NT2/D1 (cell line): ENCODE measurements at places on chromosomes 5 and 9.

DNA sequence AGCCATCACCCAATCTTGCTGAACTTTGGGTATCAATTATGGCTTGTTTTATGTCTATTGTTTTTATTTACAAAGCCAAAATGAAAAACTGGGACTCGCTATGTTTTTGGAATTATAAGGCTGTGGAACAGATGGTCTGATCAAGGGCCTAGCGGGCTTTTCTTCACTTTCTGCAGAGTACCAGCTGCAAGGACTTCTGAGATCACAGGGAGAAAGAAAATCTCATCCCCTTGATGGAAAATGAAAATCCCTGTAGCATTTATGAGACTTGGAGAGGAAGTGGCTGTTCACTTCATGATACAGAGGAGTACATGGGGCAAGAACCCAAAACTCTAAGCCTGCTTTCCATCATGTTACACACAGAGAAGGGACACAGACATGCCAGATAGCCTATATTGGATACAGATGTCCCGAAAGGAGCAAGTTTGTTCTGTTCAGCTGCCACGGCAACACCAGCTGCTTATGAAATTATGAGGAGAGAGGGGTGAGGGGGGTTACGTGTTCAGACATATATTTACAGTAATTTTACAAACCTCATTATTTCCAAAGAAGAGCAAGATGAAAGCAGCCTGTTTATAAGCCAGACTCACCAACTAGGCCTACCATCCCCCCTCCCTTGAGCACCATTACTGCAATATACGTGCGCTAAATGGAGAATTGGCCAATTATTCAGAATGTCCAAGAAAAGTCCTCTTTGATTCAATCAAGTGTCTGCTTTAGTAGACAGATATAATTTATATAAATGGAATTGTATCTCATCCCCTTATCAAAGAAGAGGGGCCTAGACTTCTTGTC is 220.0 kb downstream of the MARCHF11 start:
- DNase-seq, result no peak

GRCh38 chr9:14205463-14205862 is 108.5 kb downstream of the NFIB start:
- DNase-seq, result no peak

DNA sequence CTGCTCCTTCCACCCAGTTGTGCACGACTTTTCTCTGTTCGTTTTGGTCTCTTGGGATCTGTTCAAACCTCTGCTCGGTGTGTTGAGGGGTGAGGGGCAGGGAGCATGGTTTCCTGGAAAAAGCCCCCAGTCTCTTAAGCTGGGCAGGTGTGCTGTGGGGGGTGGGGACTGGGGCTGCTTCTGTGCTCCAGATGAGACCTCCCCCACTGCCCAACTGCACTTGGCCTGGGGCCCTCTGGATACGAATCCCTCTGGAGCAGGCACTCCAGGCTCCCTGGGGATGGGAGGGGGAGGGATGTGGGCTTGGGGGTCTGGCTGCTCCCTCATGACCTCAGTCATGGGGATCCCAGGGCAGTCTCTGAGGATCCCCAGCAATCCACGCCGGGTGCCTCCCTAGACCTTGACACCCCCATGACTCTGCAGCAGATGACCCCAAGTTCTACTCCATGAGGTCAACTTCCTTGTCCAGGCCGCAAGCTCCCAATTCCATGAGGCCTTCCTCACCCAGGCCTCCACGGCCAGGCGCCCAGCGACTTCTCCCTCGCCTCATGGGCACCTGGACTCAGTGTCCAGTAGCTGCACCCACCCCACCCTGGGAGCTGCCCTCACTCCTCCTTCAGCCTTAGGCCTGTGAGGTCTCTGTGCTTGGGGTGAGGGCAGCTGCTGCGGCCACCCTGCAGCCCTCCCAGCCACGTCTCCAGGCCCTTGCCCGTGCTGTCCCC is 5.9 kb upstream of the AHRR start:
- DNase-seq, result no peak

- DNase-seq, result no peak
Observed at GRCh38 chr5:75532190-75532589, 20.5 kb downstream of the POLK start.

DNA sequence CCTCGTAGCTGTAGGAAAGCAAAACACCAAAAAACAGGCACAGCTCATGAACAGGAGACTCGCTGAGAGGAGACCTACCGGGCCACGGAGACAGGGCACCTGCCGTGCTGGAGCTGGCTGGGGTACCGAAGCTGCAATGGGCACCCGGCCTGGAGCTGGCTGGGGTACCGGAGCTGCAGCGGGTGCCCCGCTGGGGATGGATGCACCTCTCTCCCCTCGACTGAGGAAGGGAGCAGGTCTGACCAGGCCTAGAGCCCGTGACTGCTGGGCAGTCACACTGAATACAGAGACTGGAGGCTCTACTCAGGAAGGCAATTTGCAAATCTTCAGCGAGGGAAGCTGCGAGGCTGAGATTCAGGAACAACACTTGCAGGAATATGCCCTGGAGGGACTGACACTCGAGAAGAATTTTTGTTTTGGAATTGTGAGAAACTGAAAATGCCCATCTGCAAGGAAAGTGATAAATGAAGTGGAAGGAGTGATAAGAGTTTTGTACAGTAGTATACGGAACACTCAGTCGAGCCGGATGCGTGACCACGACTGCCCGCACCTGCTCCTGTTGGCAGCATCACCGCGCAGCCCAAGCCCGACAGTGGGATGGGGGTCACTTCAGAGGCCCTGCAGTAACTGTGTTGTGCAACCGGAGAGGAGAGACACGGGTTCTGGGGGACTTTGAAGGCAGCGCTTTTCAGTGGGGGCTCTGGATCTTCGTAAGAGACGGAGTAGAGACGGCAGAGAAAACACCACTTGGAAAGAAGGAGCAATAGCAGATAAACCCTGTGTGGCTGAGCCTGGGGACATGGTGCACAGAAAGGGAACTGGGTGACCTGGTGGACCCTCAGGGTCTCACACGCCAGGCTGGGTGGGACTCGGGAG is 27.9 kb upstream of the LPCAT1 start:
- no peak for DNase-seq

DNA sequence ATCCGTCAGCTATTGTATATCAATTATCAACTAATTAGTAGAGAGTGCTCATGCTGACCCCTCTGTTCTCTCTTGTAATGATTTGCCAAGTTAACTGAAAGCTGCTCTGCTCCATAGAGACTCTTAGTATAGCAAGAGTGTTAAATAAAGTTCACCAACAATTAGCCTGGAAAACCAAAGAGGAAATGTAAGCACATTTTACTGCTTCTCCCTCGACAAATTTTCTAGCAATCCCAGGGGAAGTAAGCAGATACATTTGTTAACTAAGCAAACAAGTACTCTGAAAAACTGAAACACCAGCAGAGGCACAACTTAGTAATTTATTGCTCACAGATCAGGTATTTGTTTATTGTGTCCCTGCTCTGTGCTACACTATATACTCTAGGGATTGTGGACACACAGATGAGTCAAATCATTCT is 162.2 kb downstream of the GLIS3 start:
- DNase-seq, result no peak
